Frontal cortex (tissue), 4 donors: ENCODE measurements at places on chromosomes 6 and 20.

- DNase-seq = no peak
Measured at GRCh38 chr6:56222499-56222898, 24.9 kb downstream of the COL21A1 start.

GRCh38 chr6:31782126-31782855 lies 5.2 kb upstream of the VWA7 start:
- no peak for DNase-seq

DNA sequence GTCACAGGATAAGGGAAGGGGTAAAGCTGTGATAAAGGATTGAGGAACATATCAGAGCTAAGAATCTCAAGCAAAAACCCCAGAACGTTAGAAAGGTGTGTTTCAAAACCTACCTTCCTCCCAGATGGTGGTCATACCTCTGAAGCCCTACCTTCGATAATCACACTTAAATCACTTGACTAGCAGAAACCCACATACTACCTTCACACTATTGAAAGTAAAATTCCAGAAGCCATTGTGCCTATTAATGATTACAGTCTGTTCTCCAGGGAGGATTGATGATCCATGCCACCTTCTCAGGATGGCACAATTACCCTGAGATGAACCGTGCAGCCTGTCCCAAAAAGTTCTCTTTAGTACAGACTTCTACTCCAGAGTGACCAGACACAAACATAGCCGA lies 72.3 kb upstream of the SOX4 start:
- DNase-seq = no peak

DNA sequence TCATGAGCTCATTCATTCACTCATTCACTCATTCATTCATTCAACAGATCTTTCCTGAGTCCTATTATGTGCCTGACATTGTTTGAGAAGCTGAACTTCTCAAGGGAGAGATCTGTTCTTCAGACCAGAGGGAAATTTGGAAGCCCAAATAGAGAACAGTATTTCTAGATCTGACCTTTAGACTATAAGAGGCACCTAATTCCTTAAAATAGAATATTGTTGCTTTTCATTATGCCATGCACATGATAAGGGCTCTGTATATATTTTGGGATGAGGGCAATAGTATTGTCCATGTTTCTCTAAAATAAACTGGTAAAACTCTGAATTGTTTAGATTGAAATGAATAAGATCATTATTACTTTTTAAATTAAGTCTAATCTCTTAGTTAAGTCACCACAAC lies 18.6 kb upstream of the DSP start:
- DNase-seq = no peak

DNA sequence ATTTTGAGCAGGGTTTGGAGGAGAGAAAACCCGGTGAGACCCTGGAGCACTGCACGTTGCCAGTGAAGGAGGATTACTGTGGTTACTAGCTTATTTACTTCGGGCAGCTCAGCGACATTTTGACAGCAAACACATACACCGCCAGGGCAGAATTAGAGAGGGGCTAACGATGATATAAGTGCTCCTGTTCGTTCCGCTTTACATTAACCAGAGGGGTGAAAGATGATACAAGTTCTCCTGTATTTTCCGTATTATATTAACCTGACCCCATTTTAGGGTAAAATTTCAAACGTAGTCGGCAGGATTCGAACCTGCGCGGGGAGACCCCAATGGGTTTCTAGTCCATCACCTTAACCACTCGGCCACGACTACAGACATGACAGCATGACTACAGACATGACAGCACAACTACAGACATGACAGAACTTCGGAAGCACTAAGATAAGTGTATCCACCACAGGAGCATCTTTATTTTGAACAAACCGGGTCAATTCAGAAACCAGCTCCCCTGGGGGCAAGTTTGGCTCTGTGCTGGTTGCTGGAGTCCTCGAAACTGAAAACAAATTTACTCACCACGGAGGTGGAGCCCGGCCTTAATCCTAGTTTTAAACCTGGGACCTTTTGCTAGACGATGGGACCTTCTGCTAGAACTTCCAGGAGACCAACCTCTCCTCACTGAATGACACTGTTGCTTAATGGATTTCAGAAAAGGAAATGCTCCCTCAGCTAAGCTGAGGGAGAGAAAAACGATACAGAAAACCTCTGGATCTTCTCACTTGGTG lies 80.4 kb upstream of the ZNF184 start:
- DNase-seq = no peak

- no peak for DNase-seq
Measured at GRCh38 chr20:51062065-51062464, 39.2 kb upstream of the KCNG1 start.

GRCh38 chr20:48057739-48058138 lies 272.5 kb upstream of the SULF2 start:
- no peak for DNase-seq

DNA sequence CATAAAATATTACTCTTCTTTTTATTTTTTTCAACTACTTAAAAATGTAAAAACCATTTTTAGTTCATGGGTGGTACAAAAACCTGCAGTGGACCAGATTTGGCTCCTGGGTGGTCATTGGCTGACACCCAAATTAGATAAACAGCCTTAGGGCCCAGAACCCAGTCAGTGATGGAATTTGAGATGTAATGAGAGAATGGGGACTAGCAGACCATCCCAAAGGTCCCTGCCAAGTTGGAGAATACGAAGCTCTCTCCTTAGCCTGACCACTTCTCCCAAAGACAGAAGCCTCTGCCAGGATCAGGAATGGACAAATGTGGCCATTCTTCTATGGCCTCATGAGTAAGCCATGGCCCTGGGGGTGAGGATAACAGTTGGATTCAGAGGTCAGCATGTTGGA lies 194.7 kb downstream of the NFATC2 start:
- DNase-seq = no peak

DNA sequence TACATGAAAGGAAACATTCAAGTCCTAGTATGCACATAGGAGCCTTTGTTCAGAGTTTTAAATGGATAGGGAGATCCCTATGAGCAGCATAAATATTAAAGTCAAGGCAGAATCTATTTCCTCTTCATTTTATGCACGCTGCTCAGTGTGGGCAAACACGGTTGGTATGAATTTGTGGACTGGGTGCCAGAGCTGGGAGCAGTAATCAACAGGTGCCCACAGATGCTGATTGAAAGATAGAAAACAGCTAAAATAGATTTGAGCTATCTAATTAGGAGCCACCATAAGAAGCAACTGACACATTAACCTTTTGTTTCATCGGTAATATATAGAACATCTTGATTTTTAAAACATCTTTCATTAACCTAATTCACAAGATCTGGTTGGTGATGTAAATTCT lies 175.5 kb downstream of the EYS start:
- DNase-seq = no peak

GRCh38 chr6:44681761-44682160 lies 294.3 kb downstream of the CDC5L start:
- DNase-seq = no peak
